ENCODE measurements at places on chromosomes 7 and 10.

DNA sequence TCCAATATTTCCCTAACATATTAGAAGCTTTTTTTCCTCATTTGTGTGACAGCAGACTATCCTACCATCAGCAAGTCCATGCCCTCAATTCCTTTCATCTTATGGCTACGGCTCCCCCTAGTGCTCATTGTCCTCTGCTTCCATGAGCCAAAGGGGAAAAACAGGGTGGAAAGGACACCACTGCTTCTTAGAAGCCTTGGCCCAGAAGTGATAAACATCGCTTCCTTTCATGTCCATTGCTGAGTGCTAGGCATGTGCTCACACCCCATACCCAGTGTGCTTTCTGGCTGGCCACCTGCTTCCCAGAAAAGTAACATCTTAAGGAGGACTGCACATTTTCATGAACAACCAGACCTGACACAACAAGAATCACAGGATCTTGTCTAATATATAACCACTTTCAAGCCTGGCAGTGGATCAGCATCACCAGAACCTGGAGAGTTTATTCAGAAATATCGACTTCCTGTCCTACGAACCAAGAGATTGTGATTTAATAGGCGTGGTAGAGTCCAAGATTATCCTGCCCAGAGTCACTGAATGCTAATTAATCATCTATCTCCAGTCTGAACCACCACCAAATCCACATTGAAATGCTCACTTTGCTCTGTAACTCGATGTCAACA is 650.5 kb upstream of the SORCS1 start:
- DNase-seq: no peak

GRCh38 chr7:157961731-157962457 is 625.1 kb downstream of the DNAJB6 start:
- no peak for DNase-seq

DNA sequence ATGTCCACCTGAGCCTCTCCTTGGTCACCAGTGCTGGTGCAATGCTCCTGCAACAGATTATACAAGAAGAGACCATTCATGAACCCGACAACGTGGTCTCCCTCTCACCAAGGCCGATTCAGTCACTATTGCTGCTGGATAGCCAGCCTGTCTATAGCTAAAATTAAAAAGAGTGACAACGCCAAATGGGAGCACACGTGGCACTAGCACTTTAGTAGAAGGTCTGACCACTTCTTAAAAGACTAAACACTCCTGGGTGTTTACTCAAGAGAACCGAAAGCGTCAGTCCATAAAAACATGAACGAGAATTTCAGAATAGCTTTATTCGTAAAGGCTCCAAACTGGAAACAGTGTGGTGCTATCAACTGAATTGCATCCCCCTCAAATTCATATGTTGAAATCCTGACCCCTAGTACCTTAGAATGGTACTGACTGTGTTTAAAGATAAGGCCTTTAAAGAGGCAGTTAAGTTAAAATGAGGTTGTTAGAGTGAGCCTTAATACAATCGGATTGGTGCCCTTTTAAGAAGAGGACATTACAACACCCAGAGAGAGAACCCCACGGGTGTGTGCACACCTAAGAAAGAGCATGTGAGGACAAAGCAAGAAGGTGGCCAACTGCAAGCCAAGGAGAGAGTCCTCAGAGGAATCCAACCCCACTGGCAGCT is 4.4 kb upstream of the GALNTL5 start:
- DNase-seq: no peak

DNA sequence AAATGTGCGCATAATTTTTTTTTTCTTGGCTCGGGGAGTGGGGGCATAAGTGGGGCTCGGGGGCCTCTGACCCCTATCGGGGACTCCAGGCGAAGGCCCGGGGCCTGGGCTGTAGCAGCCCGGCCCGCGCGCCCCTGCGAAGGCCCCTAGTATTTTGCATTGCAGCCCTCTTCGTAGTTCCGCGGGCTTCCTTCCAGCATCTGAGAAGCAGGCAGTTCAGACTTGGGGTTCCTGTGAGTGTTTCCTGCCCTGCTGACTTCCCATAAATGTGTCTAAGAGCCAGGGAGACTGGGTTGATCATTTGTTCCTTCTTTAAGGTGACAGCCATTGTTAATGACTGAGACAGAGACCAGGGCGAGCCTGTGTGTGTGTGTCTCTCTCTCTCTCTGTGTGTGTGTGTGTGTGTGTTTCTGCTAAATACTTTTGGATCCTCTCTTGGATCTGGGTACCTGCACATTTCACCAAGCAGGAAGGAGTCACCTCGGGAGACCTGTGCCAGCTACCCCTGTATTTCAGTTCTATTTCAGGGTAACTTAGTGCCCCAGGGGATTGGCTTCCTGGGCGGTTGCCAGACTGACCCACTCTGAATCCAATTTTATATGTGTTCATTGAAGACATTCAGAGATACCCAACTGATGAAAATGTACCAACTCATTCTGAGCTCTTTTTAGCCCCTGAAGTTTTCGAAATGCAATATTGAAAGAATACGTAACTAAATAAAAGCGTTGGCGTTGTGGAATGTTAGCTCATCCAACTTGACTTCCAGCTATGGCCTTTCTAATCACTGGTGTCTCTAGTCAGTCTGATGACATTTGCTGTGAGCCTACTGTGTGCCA is 805 bp downstream of the MSRB2 start:
- DNase-seq: peak; percentile 16
